Activated naive CD8-positive, alpha-beta T cell treated with anti-CD3 and anti-CD28 coated beads for 36 hours (primary cell): ENCODE measurements at places on chromosomes 2 and 18. TPM values are rescaled to one million over a fixed set of nuclear protein-coding genes. Genes with fewer than 3 reads are reported as not detected.
A peak's percentile ranks its signal among the peaks of the same experiment; 100 is the strongest.

DNA sequence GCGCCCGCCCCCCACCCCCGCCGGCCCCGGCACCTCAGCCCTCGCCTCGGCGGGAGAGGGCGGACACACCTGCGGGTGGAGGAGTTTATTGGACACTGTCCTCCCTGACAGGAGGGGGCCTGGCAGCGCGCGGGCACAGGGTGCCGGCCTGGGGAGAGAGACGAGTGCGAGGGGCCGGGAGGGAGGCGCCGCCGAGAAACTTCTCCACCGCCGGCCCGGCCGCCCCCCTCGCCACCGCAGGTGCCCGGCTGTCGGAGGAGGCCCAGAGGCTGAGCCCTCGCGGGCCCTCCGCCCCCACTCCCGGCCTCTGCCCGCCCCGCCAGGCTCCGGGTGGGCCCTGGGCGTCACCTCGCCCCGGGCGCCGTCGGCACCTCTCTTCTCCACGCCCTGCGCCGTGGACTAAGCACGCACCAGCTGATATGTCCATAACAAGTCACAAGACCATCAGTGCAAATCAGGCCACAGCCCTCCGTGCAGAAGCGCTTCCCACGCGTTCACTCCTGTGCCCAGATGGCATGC is 311.3 kb downstream of the CELF4 start:
- H3K4me3 ChIP-seq, result peak overlapping the region; percentile 46
- no peaks in the 10 kb centered on the region for H3K36me3 ChIP-seq
- H3K4me1 ChIP-seq, result peaks cover 2% of the 10 kb centered on the region
- peaks cover 56% of the 10 kb centered on the region for H3K27me3 ChIP-seq

GRCh38 chr2:54566896-54567295 is 110.8 kb downstream of the SPTBN1 start:
- no peak for DNase-seq
- H3K27ac ChIP-seq, result peak overlapping the region; percentile 70
- peaks cover 83% of the 10 kb centered on the region for H3K4me1 ChIP-seq
- peaks cover 14% of the 10 kb centered on the region for H3K36me3 ChIP-seq
- H3K4me3 ChIP-seq, result peak overlapping the region; percentile 6

GRCh38 chr2:137638932-137639331 is 325.3 kb upstream of the HNMT start:
- no peaks in the 10 kb centered on the region for H3K4me1 ChIP-seq
- H3K27ac ChIP-seq, result no peak overlapping the region
- no peaks in the 10 kb centered on the region for H3K27me3 ChIP-seq
- no peak overlapping the region for H3K4me3 ChIP-seq

- H3K27me3 ChIP-seq, result no peaks in the 10 kb centered on the region
- no peaks in the 10 kb centered on the region for H3K4me1 ChIP-seq
- peaks cover 4% of the 10 kb centered on the region for H3K36me3 ChIP-seq
- no peak overlapping the region for H3K27ac ChIP-seq
Observed at GRCh38 chr2:190819840-190820301, 60.8 kb upstream of the GLS start.

The GPR35 gene
- 7.8 TPM for total RNA-seq

DNA sequence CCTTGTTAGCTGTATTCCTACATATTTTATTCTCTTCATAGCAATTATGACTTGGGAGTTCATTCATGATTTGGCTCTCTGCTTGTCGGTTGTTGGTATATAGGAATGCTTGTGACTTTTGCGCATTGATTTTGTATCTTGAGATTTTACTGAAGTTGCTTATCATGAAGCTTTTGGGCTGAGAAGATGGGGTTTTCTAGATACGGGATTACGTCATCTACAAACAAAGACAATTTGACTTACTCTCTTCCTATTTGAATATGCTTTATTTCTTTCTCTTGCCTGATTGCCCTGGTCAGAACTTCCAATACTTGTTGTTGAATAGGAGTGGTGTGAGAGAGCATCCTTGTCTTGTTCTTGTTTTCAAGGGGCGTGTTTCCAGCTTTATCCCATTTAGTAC is 569.8 kb upstream of the NRXN1 start:
- H3K4me1 ChIP-seq, result no peaks in the 10 kb centered on the region
- H3K27me3 ChIP-seq, result no peaks in the 10 kb centered on the region
- no peak for DNase-seq
- no peaks in the 10 kb centered on the region for H3K36me3 ChIP-seq

DNA sequence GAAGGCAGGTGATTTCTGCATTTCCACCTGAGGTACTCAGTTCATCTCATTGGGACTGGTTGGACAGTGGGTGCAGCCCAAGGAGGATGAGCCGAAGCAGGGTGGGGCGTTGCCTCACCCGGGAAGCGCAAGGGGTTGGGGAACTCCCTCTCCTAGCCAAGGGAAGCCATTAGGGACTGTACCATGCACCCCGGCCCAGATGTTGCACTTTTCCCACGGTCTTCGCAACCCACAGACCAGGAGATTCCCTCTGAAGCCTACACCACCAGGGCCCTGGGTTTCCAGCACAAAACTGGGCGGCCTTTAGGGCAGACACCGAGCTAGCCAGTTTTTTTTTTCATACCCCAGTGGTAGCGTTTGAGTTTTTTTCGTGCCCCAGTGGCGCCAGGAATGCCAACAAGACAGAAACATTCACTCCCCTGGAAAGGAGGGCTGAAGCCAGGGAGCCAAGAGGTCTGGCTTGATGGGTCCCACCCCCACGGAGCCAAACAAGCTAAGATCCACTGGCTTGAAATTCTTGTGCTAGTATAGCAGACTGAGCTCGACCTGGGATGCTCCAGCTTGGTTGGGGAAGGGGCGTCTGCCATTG is 75.9 kb upstream of the RANBP2 start:
- peaks cover 17% of the 10 kb centered on the region for H3K36me3 ChIP-seq
- no peak overlapping the region for H3K4me3 ChIP-seq
- H3K27ac ChIP-seq, result no peak overlapping the region

The ADD2 gene
- total RNA-seq, result 36.1 TPM

The CCBE1 gene
- total RNA-seq, result not detected

DNA sequence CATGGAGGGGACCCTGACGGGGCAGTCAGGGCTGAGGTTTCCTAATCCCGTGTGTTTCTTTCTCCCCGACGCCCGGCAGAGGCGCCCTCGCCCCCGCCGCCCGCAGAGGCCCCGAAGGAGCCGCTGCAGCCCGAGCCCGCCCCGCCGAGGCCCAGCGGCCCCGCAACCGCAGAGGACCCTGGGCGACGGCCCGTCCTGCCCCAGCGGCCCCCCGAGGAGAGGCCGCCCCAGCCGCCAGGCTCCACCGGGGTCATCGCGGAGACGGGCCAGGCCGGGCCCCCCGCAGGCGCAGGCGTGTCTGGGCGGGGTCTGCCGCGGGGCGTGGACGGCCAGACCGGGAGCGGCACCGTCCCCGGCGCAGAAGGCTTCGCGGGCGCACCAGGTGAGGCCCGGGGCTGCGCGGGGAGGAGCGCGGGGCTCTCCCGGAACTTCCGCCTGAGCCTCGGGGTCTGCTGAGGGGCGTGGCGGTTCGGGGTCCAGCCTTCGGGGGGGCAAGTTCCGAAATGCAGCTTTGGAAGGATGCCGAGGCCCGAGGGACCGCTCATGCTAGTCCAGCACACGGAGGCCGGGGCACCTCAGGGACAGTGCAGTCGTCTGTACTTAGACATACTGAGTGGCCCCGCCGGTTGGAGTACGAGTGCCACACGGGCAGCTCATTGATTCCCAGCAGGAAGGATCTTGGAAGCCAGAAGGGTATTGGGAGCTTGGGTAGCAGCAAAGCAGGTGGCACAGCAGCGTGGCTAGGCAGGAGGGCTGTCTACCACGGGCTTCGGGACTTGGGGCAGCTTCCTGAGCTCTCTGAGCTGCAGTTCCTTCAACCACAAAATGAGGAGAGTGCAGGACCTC is 60.1 kb downstream of the EMILIN2 start:
- peak; percentile 72 for DNase-seq
- H3K36me3 ChIP-seq, result peaks cover 21% of the 10 kb centered on the region
- H3K4me1 ChIP-seq, result peaks cover 23% of the 10 kb centered on the region
- H3K4me3 ChIP-seq, result peak overlapping the region; percentile 87

DNA sequence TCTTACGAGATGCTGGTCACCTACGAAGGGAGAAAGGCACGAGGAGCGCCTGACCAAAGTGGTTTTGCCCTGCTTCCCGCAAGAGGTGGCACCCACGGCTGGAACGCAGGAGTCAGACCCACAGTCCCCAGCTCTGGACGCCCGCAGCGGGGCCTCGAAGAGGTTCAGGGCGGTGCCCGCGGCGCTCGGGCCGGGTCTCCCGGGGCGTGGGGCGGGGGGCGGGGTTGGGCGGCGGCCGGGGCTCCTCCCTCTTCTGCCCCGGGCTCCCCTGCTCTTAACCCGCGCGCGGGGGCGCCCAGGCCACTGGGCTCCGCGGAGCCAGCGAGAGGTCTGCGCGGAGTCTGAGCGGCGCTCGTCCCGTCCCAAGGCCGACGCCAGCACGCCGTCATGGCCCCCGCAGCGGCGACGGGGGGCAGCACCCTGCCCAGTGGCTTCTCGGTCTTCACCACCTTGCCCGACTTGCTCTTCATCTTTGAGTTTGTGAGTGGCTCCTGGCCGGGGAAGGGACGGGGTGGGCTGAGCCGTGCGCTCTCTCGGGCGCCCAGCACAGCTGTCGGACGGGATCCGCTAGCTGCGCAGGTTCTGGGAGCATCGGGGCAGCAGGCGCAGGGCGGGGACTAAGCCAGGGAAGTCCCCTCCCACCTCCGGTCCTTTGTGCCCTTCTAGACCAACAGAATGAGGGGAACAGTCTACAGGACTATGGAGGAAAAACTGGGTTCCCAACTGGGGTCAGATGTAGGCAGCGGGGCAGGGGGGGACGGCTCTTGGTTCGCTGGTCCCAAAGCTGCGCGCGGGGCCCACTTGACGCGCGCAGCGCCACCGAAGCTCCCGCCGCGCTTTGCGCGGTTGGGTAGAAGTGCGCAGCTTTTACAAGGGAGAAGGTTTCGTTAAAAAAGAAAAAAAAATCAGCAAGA is at the start of gene MAL:
Gene MAL, plus strand, starts transcription at position 303 of the 914 bp plus-strand sequence. Its CDS starts 85 bp downstream, at position 388.
- H3K27ac ChIP-seq, result peak within 1 kb of the TSS; percentile 93
- H3K36me3 ChIP-seq, result peaks cover 9% of the 10 kb centered on the region
- H3K4me3 ChIP-seq, result peak within 1 kb of the TSS; percentile 96
- H3K27me3 ChIP-seq, result no peaks in the 10 kb centered on the region

The LRATD1 gene
- not detected for total RNA-seq

GRCh38 chr2:113316085-113316484 is 37.4 kb upstream of the PAX8 start:
- H3K27me3 ChIP-seq, result peaks cover 5% of the 10 kb centered on the region
- no peak for DNase-seq
- peaks cover 2% of the 10 kb centered on the region for H3K4me1 ChIP-seq

DNA sequence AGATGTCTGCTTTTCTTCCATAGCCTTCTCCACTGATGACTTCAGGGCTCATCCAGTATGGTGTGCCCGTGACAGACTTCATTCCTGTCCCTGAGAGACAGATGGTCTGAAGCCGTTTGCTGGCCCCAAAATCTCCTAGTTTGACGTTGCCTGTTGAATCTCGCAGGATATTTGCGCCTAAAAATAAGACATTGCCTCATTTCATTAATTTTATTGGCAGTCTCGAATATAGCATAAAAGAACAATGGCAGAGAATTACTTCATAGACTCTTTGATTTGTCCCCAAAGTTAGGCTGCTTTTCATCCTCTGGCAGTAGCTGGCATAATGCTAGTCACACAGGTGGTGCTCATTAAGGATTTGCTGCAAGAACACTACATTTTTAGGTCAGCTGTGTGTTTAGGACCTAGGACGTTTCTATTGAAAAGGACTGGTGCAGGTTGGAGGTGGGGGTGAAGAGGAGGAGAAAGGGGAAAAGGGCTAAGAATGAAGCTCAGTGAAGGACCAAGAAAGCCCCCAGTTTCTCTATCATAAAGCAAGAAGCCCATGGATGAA is 14.7 kb upstream of the ERCC3 start:
- no peak overlapping the region for H3K27ac ChIP-seq
- H3K36me3 ChIP-seq, result peaks cover 11% of the 10 kb centered on the region
- DNase-seq, result no peak
- no peak overlapping the region for H3K4me3 ChIP-seq
- no peaks in the 10 kb centered on the region for H3K4me1 ChIP-seq
- no peaks in the 10 kb centered on the region for H3K27me3 ChIP-seq

DNA sequence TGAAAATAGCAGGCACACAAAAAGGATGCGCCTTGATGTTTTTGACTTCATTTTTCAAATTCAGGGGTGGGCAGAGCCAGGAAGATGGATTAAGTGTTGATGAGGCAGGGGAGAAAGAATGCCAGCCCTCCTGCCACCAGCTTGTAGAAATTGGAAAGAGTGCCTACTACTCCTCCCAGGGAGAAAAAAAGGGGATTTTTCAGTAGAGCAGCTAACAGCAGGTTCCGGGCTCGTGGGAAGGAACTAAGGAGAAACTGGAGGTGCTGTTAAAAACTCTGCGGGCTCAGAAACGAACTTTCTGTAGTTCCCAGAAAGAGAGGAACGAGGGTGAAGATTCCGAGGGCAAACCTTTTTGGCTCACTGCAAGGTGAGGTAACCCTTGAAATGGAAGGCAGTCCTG is 100.1 kb upstream of the MCFD2 start:
- no peak overlapping the region for H3K4me3 ChIP-seq
- H3K27me3 ChIP-seq, result no peaks in the 10 kb centered on the region
- no peak overlapping the region for H3K27ac ChIP-seq
- H3K36me3 ChIP-seq, result peaks cover 15% of the 10 kb centered on the region
- peaks cover 3% of the 10 kb centered on the region for H3K4me1 ChIP-seq

DNA sequence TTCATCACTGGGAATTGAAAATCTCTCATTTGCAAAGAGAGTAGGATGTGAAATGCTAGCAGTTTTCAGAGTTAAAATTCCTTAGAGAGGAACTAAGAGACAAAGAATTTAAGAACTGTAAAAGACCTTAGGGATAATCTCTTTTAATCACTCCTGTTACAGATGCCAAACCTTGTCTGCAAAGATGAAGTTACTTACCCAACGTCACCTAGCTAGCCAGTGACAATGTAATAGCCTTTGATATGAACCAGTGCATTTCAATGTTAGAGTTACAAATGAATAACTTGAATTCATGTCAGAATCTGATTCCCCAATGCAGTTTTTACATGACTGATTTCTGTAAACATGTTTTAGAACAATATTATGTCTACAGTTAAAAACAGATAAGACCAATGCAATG is 190.1 kb downstream of the LRP1B start:
- no peaks in the 10 kb centered on the region for H3K36me3 ChIP-seq
- no peak overlapping the region for H3K4me3 ChIP-seq
- H3K27me3 ChIP-seq, result no peaks in the 10 kb centered on the region
- DNase-seq, result no peak

- DNase-seq, result no peak
- no peaks in the 10 kb centered on the region for H3K4me1 ChIP-seq
- no peak overlapping the region for H3K27ac ChIP-seq
- no peaks in the 10 kb centered on the region for H3K27me3 ChIP-seq
- no peak overlapping the region for H3K4me3 ChIP-seq
- H3K36me3 ChIP-seq, result no peaks in the 10 kb centered on the region
Observed at GRCh38 chr2:144965172-144965571, 445.3 kb upstream of the ZEB2 start.

GRCh38 chr2:143422681-143423080 is 293.5 kb downstream of the ARHGAP15 start:
- no peak for DNase-seq
- no peak overlapping the region for H3K4me3 ChIP-seq
- H3K36me3 ChIP-seq, result peaks cover 8% of the 10 kb centered on the region
- peaks cover 42% of the 10 kb centered on the region for H3K4me1 ChIP-seq
- no peaks in the 10 kb centered on the region for H3K27me3 ChIP-seq
- H3K27ac ChIP-seq, result no peak overlapping the region

- no peak overlapping the region for H3K27ac ChIP-seq
- H3K36me3 ChIP-seq, result no peaks in the 10 kb centered on the region
- H3K4me3 ChIP-seq, result no peak overlapping the region
- peaks cover 9% of the 10 kb centered on the region for H3K27me3 ChIP-seq
- DNase-seq, result no peak
Observed at GRCh38 chr2:2456721-2457120, 125.6 kb upstream of the MYT1L start.

GRCh38 chr2:236550701-236551465 is 18.7 kb upstream of the ACKR3 start:
- no peak overlapping the region for H3K4me3 ChIP-seq
- no peak for DNase-seq
- H3K4me1 ChIP-seq, result peaks cover 90% of the 10 kb centered on the region
- H3K36me3 ChIP-seq, result peaks cover 31% of the 10 kb centered on the region
- no peaks in the 10 kb centered on the region for H3K27me3 ChIP-seq

The GCG gene
- not detected for total RNA-seq
